ENCODE measurements at places on chromosomes 7 and 10. TPM values are rescaled to one million over a fixed set of nuclear protein-coding genes. Genes with fewer than 3 reads are reported as not detected.

TRIP6 gene
- 66.7 TPM for total RNA-seq

OPALIN gene
- total RNA-seq, result not detected

HOXA11 gene
- 0.13 TPM for total RNA-seq

CTTNBP2 gene
- total RNA-seq, result 1.2 TPM

ZWINT gene
- 5.7 TPM for total RNA-seq

GTF2IRD1 gene
- total RNA-seq, result 18.9 TPM

KCND2 gene
- 4.9 TPM for total RNA-seq

Measured in smooth muscle cell of the pulmonary artery (primary cell).